H1 (cell line): ENCODE measurements at places on chromosomes 2 and 18.

DNA sequence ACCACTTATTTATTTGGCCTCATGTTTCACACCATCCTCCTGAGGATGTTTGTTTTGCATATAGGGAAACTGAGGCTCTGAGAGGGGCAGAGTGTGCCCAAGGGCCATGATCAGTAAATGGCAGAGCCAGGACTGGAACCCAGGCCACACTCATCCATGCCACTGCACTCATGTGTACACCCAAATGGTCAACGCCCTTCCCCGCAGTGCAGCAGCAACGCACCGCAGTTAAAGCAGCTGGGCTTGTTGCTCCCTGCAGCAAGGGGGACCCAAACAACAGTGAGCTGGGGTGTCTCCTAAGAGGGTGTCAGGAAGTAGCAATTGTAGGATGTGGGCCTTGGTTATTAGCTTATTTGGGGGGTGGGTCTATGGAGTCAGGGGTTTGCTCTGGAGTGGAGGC is 36.6 kb downstream of the ZAP70 start:
- DNase-seq: no peak

DNA sequence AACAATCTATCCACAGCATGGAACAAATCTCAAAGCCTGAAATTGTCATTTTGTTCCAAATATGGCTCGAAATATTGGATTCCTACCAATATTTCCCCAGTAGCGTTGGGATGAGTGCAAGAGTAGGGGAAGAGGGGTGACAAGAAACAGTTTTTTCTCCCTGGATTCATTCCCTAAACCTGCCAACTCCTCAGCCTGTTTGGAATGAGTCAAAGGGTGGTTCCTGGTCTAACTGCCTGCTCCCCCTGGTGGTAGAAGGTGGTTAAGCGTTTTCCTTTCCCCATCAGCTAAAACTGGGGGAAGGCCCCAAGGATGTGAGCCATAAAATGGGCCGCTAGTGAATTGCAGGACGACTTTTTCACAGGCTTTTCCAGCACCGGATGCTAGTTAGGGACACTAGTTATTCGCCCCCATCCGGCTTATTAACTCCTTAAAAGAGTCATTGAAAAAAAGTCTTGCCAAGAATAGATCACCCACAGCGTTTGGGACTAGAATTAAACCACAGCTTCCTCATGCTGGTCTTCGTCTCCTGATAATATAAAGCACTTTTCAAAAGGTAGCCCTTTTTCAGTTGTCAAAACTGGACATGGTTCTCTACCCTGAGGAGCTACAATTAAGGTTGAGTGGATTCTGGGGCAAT is 72.5 kb downstream of the DHRS9 start:
- DNase-seq: peak; percentile 90

GRCh38 chr2:70979626-70980025 is 1.2 kb downstream of the ANKRD53 start:
- DNase-seq: no peak

DNA sequence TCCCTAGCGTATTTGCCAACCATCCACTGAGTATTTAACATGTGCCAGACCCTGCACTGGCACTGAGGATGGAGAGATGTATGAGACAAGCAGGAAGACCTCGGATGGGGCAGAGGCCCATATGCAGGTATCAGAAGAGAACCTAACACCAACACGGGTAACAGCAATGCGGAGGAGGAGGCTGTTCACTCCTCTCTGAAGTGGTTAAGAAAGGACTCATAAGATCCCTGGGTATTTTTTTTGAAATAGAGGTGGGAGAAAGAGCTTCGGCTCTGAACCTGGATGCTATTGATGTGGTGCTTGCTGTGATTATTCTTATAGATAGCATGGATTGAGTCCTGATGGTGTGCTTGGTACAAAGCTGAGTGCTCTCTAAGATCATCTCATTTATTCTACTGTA is 418.3 kb downstream of the LPIN1 start:
- DNase-seq: no peak

- DNase-seq: no peak
These were observed 70.6 kb upstream of the ASAP2 start for GRCh38 chr2:9135822-9136558.

DNA sequence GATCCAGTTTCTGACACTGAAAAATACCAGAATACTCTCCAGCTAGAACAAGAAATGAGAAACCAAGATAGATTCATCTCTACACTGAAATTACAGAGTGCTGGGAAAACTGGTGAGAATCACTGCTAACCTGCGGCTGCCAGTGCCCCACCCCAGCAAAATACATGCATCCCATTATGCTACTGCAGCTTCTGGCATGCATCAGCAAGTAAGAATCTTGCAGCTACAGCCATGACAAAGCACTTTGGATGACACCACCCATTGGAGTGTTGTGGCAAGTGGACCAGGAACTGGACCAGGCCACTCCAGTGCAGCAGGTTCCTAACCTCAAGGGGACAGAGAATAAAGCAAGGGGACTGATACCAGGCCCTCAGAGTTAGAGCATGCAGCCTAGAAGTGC is 378.8 kb upstream of the ETAA1 start:
- DNase-seq: no peak

DNA sequence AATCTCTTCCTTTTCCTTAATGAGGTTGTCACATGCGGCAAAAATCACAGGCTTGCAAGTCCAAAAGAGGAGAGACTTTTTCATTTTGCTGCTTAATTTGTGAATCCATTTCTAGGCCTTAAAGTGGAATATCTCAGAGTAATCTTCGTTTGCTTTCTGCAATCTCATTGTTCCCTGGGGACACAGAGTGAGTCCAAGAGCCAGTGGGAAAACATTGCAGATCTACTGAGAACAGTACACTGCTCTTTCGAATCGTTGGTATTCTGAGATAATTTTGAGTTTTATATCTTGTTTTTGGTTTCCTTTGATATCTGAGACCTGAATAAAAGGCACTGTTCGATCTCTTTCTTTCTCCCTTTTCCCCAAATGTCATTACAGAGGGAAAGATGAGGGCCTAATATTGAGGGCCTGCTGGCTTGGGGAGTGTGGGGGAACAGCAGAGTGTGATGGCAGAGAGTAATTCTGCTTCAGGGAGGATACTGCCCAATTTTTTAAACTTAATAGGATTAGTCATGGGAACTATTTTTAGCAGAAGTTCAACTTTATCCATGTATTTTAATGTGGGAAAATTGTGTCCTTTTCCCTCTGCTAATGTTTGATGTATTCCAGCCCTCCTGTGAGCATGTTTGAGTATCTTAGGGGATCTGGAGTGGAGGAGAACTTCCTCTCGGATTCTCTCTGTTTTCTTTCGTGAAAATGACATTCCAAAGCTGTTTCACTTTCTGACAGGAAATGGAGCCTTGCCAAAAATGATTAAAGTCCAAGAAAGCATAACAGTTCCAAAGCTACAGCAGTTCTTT is 418.2 kb upstream of the ZEB2 start:
- no peak for DNase-seq

GRCh38 chr2:157192445-157193423 is 64.8 kb upstream of the GALNT5 start:
- no peak for DNase-seq

GRCh38 chr2:165958313-165958960 is 4.9 kb upstream of the TTC21B start:
- DNase-seq: no peak

DNA sequence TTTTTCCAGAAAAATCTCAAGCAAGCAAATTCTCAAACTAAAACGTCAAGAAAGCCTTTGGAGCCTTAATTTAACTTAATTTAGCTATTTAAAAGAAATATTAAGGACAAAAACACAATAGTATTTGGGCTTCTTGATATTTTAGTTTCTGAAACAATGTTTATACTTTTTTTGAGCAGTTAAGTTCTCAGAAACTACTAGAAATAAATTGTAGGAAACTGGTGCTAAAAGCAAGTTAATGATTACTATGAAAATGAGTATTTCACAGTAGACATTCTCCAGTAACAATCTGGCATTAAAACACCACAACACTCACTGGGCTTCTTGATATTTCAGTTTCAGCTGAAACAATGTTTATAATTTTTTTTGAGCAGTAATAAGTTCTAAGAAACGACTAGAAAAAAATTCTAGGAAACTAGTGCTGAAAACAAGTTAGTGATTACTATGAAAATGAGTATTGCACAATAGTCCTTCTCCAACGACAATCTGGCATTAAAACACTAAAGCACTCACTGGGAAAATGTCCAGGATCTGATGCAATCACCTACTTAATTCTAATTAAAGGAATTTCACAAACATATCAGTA is 45.1 kb downstream of the TRAK2 start:
- DNase-seq: no peak

GRCh38 chr18:67794521-67794920 is 278.0 kb upstream of the DSEL start:
- DNase-seq: no peak

DNA sequence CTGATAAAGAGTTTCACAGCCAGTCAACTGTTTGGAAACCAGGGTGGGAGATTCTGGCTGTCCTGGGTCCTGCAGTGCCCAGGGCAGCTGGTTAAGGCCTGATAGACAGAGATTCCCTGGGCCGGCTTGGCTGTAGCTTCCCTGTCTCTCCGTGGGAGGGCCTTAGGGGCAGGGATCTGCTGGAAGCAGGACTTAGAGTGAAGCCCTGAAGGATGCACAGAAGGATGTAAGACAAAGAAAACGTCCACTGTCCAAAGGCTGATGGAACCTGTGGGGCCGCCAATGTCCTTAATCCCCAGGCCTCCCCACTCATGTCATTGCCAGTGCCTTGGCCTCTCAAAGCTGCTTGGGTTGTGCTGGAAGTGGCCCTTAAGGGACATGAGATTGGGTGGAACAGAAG is 33.0 kb downstream of the MROH2A start:
- DNase-seq: no peak

- no peak for DNase-seq
These were observed 211.5 kb downstream of the TMEM247 start for GRCh38 chr2:46690825-46691224.

GRCh38 chr2:85811180-85812093 is 57.6 kb downstream of the ATOH8 start:
- DNase-seq: no peak

- DNase-seq: no peak
These were observed 117.4 kb downstream of the HDAC4 start for GRCh38 chr2:239283288-239283945.
